D341Med (cell line): ENCODE measurements at places on chromosomes 13 and 19.

GRCh38 chr19:4345342-4346019, 2.1 kb downstream of the MPND start:
- DNase-seq, result no peak

DNA sequence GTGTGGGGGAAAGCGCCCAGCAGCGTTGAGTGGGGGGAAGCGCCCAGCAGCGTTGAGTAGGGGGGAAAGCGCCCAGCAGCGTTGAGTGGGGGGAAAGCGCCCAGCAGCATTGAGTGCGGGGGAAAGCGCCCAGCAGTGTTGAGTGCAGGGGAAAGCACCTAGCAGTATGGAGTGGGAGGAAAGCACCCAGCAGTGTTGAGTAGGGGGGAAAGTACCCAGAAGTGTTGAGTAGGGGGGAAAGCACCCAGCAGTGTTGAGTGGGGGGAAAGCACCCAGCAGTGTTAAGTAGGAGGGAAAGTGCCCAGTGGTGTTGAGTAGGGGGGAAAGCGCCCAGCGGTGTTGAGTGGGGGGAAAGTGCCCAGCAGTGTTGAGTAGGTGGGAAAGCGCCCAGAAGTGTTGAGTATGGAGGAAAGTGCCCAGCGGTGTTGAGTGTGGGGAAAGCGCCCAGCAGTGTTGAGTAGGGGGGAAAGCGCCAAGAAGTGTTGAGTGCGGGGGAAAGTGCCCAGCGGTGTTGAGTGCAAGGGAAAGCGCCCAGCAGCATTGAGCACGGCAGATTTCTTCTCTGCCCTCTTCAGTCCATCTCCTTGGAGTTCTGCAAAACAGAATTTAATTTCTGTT, 138.4 kb downstream of the ATP11A start:
- DNase-seq, result no peak

DNA sequence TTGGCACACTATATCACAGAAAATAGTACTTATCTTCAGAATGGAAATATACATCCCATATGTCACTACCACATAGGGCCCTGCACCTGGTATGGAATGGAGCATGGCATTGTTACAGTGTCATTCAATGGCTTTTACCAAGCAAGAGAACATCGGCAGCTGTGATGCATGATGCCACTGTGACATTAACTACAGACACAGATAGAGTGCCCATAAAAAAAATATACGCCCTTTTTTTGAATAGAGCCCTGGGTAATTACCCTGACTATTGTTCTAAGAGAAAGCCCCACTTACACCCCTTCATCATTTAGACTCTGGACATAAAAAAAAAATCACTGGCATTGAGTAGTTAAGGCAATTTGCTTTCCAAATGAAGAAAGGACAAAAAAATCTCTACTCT, 320.3 kb downstream of the DNAJC15 start:
- no peak for DNase-seq

- no peak for DNase-seq
Observed at GRCh38 chr19:38559428-38560401, 58.0 kb downstream of the MAP4K1 start.

DNA sequence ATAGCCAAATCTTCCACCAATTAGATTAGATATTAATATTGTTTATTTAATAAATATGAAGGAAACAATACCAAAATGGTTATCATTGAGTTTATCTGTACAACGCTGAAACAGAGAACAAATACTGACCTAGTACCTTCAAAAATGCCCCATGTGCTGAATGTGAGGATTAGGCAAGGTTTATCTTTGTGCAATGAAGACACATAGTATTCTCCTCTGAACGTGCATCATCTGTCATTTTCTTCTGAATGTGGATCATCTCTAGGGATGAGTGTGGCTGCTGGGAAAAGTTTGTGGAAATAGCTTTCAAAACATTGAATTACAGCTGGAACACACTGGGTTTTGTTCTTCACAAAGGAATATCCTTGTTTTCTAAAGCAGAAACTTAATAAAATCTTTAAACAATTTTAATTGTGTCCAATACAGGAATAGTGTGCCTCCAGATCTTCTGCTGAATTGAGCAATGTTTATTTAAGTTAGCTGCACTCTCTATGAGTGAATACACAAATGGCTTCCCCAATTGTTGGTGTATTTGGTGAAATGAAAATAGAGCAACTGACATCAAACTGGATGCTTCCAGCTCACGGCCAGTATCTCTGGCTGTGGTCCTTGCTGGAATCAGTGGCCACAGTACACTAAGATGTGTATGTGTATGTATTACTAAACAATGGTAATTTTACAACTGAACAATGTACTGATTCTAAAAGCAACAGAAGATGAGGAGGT, 6.7 kb downstream of the COL4A1 start:
- DNase-seq, result no peak

GRCh38 chr19:33767898-33768413, 28.7 kb upstream of the KCTD15 start:
- no peak for DNase-seq

DNA sequence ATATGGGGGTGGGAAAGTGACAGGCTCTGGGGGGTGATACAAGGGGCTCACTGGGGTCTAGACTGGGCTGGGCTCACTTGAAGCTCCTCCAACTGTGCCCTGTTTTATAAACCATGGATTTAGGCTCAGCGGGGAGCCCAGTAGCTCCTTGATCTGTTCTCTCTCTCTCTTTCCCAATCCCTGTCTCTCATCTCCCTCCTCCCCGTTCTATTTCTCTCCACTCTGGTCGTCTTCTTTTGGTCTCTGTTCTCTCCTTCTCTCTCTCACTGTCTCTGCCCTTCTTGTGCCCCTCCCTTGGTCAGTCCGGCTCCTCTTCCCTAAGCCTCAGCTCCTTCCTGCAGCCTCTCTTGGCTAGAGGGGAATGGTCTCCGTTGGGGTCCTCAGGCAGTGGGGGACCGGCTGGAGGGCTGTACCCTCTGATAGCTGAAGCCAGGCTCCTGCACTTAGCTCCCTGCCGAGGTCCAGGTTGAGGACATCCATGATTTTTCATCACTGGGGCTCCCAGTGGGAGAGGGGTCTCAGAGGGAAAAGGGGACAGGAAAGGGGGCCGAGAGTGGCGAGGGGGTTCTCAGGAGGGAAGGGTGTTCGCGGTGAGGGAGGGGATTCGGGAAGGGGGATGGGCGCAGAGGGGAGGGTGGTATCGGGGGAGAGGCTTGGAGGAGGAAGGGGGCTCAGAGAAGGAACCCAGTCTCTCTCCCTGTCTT, 8.5 kb downstream of the UNC13A start:
- DNase-seq, result no peak

DNA sequence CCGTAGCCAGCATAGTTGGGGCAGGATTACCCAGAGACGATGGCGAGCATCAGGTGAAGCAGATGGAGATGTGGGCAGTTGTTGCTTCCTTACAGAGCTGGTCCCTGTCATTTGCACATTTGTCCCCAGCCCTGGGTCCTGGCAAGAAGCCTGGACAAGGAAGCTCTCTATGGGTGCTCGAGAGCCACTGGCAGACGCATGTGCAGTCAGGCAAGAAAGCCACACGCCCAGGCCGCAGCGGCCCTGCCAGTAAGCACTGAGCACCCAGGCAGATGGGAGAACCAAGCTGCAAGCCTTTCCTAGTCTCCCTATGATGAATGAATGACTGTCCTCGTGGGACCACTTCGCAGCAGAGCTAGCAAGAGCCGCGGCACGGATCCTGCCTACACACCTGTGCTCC, 182.8 kb downstream of the FOXO1 start:
- DNase-seq, result no peak

DNA sequence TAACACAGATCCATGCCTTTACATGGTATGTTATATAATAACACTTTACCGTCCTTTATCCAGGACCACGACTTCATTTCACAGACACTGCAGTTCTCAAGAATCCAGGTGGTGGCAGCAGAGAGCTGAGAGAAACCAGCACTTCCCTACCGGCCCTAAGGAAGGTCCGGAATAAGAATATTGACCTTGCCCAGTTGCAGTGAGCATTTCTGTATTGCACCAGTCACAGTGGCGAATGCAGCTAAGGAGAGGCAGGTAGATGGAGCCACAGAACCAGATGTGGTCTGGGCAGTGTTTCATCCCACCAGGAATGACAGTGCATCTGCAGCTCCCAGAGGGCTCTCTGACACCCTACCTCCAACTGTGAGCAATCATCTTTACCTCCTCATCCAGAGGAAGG, 44.6 kb downstream of the ZNF787 start:
- peak; percentile 68 for DNase-seq

- DNase-seq, result no peak
Observed at GRCh38 chr19:16623066-16623465, 4.9 kb downstream of the MED26 start.

DNA sequence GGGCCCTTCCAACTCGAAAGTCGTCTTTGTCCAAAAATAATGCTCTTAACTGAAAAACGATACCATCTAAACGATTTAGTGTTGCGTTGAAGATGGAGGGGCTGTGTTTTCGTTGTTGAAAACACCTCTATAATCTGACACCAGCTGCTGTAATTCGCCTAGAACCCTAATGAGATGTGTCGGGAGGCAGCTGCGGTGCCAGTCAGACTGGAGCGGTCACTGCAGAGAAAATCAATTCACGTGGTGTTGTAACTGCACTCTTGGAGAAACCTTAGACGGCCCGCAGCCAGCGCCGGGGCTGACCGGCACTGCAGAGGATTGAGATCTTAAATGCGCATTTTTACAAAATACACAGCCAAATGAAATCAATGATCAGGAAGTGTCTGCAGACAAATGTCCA, 339.1 kb downstream of the ZNF536 start:
- DNase-seq, result peak; percentile 78

GRCh38 chr19:54178581-54179261, 5.8 kb upstream of the TMC4 start:
- DNase-seq, result peak; percentile 78

- DNase-seq, result no peak
Observed at GRCh38 chr19:19040417-19040816, 7.0 kb downstream of the ARMC6 start.

- no peak for DNase-seq
Observed at GRCh38 chr19:34432797-34433196, 4.6 kb downstream of the UBA2 start.

- DNase-seq, result no peak
Observed at GRCh38 chr19:8310342-8311055, 2.3 kb upstream of the CD320 start.
